Pancreas (tissue), 10 donors: ENCODE measurements at places on chromosomes 12 and 14.

GRCh38 chr12:106945261-106945851, 10.4 kb upstream of the TMEM263 start:
- DNase-seq = no peak

- DNase-seq = no peak
Observed at GRCh38 chr12:94721173-94721572, 70.8 kb upstream of the TMCC3 start.

- DNase-seq = no peak
Observed at GRCh38 chr12:57309420-57309819, 58.4 kb upstream of the STAC3 start.

DNA sequence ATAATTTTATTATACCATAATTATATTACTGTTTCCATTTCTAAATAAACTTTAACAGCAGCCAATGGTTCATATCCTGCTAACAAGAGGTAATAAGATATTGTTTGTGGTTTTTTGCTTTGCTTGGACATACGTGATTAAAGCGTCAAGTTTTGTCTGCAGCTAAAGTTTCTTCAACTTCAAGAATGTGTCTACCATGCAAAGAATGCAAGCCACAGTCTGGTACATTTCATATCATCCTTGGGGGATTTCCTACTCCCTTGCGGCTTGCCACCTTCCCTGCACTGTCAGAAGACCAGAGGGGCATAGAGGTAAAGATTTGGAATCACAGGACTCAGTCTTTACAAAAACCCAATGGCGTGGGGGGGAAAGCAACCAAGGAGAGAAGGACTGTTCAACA, 125.2 kb downstream of the MED13L start:
- no peak for DNase-seq

GRCh38 chr14:72247896-72248465, 315.8 kb downstream of the RGS6 start:
- DNase-seq = no peak

DNA sequence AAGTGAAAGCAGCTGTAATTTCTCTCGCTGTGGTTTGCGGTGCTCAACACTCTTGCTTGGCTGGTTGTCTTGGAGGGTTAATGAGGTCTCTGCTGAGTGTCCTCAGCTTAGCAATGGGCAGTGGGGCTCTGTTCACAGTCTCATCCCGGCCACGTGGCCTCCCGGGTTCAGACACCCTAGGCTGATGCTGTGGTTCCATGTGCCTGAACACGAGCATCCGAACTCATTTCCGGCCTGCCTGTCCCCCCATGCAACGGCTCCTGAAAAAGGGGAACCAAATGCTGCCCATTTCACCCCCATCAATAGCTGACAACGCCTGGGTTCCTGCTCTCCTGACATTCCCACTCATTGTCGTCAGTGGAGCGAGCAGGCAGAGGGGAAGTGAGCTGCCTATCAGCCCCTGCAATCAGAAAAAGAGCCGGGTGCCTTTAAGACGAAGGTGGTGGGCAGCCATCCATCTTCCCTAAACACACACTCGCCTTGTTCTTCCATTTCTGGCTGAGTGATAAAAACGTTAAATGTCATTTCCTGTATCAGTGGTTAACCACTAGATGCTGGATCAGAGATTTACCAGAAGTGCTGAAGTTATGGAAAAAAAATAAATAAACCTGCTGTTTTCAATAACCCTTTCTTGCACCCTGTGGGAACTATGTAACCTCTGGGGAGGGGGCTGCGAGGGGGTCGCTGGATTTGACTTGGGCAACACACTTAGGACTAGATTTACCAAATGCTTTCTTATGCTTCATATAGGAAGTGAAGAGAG, 60.3 kb upstream of the BCL2L14 start:
- DNase-seq = no peak

DNA sequence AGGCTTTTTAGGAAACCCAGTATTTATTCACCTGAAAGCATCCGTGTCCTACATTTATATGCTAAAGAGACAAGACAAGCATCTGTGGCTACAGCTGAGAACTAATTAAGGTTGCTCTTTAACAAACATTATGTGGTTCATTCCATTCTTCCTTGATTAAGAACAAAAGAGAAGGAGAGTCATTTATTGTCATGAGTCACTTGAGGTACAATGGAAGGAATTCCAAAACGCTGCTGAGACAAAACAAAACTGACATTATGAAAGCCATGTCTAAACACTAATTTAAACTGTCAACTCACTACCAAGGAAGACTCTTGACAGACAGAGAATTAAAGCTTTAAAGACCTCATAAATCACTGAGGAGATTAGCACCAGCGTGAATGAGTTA, 214.4 kb downstream of the BMP4 start:
- no peak for DNase-seq

GRCh38 chr12:19527866-19528265, 88.6 kb downstream of the AEBP2 start:
- DNase-seq = no peak

GRCh38 chr14:35576260-35576659, 42.3 kb downstream of the INSM2 start:
- DNase-seq = no peak

DNA sequence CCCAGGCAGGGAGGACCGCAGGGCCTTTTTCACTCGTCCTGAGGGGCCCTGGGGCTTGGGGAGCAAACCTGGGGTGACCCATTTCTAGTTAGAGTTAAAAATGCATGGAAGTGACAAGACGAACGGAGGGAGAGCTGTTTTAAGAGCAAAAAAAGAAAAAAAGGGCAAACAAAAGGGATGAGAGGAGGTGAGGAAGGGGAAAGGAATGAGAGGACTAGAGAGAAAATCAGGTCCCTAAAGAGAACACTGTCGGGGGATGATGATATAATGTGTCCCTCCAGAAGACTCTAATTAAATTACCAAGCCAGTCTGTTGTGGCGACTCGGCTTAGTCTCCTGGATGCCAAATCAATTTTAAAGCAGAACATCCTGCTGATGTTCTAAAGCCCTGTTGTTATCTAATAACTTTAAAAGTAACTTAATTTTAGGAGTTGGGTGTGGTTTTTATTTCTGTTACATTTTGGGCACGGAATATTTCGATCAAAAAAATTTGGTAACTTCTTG, 1.1 kb downstream of the ANO6 start:
- no peak for DNase-seq

- peak; percentile 83 for DNase-seq
Observed at GRCh38 chr12:75784591-75784990, 247.0 kb downstream of the PHLDA1 start.
